Stimulated activated CD4-positive, alpha-beta T cell treated with anti-CD3 and anti-CD28 coated beads, Interleukin-15, amount 100 ng/mL, for 24 hours (primary cell): ENCODE measurements at places on chromosomes 6 and 20.
A peak's percentile ranks its signal among the peaks of the same experiment; 100 is the strongest.

- DNase-seq: no peak
Measured at GRCh38 chr6:73375216-73375615, 5.5 kb upstream of the OOEP start.

- DNase-seq: no peak
Measured at GRCh38 chr6:40963019-40963418, 76.0 kb downstream of the UNC5CL start.

DNA sequence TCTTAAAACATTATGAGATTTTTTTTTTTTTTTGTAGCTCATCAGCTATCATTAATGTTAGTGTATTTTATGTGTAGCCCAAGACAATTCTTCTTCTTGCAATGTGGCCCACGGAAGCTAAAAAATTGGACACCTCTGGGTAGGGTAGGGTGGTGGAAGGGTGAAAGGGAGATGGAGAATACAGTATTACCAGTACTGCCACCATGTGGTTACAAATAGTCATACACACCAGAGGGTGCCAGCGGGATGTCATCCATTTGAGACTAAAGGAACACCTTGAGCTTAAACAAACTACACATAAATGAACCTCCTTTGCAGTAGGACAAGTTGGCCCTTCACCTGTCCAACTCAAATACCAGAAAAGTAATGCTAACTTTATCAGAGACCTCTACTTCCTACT lies 601.9 kb downstream of the HTR1B start:
- DNase-seq: no peak

- DNase-seq: no peak
Measured at GRCh38 chr6:52675372-52675771, 4.5 kb downstream of the TMEM14A start.

DNA sequence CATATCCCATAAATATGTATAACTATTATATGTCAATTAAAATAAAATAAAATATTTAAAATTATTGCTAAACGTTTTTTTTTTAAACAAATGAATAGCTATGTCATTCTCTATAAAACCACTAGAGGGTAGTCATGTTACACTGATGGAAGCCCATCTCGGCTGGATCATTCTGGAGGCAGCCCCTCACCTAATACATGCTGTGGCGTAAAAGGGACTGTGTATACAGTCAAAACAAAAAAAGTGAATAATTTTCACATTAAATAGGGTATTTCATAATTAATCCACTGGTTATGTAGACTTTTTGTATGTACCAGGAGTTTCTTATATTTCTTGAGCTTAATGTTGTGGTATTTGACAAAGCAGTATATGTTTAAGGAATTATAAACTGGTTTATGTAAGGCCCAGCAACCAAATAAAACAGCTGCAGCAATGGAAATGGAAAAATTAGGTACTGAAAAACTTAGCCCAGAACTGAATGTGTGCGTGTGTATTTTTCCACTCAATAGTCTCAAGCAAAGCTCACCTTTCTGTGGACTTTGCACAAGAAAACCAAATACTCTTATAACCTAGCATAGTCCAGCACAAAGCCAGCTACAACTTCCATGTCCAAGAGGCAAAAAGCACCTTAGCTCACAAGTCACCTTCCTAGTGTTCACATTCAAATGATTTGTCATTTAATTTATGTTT lies 81.7 kb downstream of the COL9A1 start:
- DNase-seq: peak; percentile 5

GRCh38 chr6:113556775-113557174 lies 300.4 kb upstream of the MARCKS start:
- DNase-seq: no peak

- DNase-seq: peak; percentile 53
Measured at GRCh38 chr20:33209789-33210188, 7.4 kb upstream of the BPIFA3 start.

DNA sequence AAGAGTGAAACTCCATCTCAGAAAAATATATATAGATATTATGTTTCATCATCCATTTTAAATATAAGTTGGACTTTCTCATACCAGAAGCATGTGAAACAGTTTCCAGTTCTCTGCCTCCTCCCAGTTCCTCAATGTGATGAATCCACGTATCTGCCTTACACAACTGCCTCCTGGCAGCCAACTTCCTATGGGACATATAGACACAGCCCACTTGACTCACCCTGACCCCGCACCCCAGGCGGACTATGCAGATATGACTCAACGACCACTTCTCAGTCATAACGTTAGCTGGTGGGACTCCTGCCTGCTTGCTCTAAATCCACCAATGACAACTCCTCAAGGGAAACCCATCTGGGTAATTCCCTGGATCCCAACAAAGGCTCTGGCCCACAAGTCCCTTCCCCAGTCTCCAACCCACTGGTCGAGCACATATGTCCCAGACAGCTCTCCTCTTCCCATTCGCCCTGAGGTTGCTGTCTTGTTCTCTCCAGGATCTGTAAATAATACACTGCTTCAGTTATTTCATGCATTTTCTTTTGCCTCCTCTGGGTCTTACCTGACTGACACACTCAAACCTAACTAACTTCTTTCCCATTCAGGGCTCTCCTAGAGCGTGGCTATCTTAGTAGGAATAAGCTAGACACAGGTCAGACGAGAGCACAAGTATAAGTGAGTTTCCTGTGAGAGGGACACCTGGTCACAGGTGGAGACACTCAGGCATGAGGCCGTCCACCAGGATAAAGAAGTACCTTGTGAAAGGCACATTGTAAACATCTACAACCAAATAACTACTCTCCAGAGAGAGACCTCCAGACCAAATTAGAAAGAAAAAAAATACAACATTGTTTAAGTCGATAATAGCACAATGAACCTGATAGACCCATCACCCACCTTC lies 548.5 kb downstream of the CD83 start:
- DNase-seq: peak; percentile 74

- DNase-seq: no peak
Measured at GRCh38 chr6:36691612-36692011, 6.0 kb upstream of the RAB44 start.

- DNase-seq: no peak
Measured at GRCh38 chr6:6725468-6726209, 137.1 kb downstream of the LY86 start.

- no peak for DNase-seq
Measured at GRCh38 chr6:55968926-55969325, 93.5 kb upstream of the BMP5 start.
